ENCODE measurements at places on chromosomes 5 and 9.

GRCh38 chr9:116048081-116048480 lies 105.5 kb upstream of the PAPPA start:
- no peak for DNase-seq

DNA sequence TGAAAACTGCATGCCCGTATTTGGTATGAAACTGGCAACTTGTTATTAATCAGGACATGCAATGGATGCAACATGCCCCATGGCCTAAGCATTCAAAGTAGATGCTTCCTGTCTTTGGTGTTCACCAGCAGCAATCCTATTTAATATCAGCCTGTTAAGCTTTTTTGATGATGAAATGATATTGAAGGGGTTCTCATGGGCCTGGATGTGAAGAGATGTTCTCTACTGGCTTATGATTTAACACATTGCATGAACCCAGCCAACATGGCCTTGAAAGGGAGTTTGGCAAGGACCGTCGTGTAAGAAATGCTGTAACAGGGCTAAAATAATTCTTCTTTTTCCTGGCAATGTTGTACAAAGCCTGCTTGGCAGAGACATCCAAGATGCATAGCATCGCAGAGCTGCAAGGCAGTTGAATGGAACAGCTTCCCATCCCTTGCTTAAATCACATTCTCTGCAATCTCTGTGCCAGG lies 111.2 kb downstream of the SMARCA2 start:
- no peak for DNase-seq

DNA sequence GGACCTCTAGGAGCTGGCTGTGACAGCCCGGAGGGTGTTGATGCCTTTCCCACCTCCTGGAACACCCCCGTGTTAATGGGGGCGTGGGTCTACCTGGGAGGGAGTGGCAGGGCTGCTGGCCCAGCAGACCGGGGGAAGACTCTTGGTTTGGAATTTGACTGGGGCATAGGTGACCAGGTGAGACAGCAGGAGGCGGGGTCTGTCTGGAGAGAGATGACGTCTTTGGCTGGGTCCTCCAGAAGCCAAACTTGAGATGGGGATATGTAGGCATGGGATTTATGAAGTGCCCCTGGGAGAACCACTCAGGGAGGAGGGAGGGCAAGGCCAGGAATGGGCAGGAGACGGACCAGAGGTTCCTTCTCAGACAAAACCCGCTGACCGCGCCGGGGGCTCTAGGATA lies 42.6 kb downstream of the NEK6 start:
- DNase-seq: no peak

DNA sequence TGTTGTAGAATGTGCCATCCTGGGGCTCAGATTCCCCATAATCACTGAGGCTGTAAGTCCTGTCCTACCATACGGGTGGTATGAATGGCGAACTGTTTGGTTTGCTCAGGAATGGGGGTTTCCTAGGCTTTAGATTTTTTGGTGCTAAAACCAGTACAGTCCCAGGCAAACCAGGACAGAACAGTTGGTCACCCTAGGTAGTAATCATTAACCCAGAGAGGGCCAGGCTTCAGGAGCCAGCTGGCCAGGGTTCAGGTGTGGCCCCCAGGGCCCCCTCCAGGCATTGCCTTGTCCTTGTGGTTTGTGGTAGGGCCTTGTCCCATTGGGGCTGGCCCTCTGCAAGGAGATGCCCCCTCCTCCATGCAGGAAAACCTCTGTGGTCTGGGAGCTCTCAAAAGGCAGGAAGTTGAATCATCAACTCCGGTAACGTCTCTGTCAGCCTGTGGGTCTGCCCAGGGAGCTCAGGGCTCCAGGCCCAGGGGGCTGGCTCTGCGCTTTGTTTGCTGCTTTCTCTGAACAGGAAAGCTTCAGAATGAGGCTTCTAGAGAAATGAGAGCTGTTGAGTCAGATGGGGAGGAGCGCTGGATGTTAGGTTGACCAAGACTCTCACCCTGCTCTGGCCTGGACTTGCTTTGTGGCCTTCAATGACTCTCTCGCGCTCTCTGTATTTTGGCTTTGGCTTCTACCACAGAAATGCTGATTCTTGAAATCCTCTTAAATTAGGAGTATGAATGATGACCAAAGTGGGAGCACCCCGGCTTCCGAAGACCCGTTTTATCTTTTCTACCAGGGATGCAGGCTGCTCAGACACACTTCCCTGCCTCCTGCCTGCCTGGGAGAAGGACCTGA lies 22.2 kb upstream of the JADE2 start:
- no peak for DNase-seq

GRCh38 chr9:129406278-129407225 lies 214.3 kb downstream of the C9orf50 start:
- no peak for DNase-seq

- no peak for DNase-seq
These were observed 17.0 kb upstream of the ZFR start for GRCh38 chr5:32461441-32462120.

DNA sequence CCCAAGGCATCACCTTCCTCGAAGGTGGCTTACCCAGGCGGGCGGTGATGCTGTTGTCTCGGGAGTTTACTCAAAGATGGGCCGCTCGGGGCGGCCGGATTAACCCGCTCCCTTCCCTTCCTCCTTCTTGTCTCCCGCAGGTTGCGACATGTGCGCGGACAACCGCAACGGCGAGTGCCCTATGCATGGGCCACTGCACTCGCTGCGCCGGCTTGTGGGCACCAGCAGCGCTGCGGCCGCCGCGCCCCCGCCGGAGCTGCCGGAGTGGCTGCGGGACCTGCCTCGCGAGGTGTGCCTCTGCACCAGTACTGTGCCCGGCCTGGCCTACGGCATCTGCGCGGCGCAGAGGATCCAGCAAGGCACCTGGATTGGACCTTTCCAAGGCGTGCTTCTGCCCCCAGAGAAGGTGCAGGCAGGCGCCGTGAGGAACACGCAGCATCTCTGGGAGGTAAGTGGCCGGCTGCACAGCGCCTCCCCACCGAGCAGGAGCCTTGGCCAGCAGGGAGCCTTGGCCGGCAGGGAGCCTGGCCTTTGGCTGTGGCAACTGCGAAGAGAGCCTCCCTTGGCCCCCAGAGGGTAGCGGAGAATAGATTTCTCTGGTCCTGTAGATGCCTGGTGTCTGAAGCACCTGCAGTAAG lies 10.6 kb downstream of the PRDM6 start:
- DNase-seq: no peak

GRCh38 chr5:35919191-35919590 lies 19.2 kb downstream of the CAPSL start:
- DNase-seq: no peak

Measured in DMS153 (cell line).